ENCODE measurements at places on chromosomes 6 and 20.

- DNase-seq, result peak; percentile 35
Measured at GRCh38 chr6:84027340-84028181, 6.0 kb upstream of the MRAP2 start.

DNA sequence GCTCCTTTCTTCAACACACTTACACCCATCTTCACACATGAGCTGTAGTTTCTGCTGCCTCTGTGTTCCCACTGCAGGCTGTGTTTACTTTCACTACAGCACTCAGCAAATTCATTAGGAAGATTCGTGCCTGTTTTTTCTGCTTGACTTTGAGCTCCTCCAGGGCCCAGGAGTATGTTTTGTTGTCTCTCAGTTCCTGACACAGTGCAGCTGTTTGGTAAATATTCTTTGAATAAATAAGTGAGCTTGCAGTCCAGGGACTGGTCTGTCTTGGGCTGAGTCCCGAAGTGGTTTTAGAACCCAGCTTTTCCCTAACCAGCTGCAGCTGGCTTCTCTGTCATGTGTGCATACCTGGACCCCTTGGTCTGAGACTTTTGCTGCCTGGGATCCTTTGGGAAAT lies 46.6 kb upstream of the CCN6 start:
- DNase-seq, result no peak

- DNase-seq, result peak; percentile 40
Measured at GRCh38 chr20:38126932-38127621, 38.0 kb downstream of the TGM2 start.

DNA sequence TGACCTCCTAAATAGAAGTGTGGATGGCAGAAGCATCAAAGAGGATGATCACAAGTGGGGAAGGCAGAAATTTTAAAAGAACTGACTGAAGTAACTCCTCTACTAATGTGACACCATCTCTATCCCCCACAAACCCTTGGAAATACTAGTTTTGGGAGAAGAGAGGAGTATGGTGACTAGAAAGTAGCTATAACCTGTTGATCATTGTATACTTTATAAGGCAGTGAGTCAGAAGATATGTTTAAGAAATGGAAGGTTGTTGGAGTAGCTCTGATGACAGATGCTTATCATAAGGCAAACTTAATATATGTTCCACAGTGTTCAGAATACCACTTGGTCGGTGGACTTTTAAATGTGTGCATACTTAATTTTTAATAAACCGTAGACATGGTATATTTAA lies 116.6 kb downstream of the ZFAND3 start:
- no peak for DNase-seq

- no peak for DNase-seq
Measured at GRCh38 chr20:62111148-62111547, 11.1 kb upstream of the LSM14B start.

DNA sequence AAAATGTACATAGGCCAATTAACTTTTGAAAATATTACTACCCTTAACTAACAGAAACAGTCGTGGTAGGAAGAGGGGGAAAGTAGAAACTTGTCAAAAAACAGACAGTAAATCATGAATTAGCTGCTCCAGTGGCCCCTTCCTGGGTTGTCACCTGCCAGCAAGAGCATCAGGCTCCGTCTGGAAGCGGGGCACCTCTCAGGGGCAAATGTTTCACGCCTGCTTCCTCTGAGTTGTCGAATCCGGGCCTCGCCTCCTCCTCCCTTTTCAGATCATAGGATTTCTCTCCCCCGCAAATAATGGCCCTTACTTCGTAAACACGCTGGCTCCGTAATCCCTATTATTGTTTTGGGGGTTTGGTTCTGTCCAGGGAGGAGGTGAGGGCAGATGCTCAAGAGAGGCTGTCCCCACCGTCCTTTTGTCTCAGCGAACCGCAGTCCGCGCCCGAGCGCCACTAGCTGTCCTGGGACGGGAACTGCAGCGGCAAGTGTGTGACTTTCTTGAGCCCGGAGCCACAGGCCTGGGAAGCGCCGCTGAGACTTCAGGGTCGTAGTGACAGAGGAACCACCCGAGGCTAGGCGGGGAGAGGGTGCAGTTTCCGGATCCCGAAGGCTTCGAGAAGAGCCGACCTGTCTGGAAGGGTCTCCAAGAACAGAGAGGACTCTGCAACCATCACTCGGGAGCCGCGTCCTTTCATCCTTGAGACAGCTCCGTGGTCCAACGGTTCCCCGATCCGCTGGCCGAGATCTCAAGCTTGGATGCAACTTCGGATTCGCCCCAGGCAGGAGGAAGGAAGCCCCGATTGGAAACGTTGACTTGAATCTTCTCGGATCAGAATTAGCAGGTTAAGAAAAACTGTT lies 214.5 kb upstream of the ZNF184 start:
- DNase-seq, result no peak

DNA sequence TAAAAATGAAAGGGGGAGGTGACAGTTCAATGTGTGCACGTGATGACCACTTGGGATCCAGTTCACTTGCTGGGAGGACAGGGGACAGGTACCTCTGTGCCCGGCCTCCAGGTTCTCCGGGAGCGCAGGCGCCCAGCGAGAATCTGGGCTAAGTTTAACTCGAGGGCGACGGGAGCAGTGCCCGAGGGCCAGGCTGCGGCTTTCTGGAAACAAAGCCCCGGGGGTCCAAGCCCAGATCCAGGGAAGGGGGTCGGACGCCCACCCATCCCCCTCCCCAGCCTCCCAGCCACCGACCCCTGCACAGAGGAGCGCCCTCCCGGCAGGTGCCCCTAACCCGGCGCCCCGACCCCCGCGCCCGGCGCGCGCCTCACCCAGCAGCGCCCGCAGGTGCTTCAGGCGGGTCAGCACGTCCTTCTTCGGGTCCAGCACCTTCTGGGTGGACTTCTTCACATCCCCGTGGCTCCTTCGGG lies 405 bp downstream of the RALGAPA2 start:
- no peak for DNase-seq

DNA sequence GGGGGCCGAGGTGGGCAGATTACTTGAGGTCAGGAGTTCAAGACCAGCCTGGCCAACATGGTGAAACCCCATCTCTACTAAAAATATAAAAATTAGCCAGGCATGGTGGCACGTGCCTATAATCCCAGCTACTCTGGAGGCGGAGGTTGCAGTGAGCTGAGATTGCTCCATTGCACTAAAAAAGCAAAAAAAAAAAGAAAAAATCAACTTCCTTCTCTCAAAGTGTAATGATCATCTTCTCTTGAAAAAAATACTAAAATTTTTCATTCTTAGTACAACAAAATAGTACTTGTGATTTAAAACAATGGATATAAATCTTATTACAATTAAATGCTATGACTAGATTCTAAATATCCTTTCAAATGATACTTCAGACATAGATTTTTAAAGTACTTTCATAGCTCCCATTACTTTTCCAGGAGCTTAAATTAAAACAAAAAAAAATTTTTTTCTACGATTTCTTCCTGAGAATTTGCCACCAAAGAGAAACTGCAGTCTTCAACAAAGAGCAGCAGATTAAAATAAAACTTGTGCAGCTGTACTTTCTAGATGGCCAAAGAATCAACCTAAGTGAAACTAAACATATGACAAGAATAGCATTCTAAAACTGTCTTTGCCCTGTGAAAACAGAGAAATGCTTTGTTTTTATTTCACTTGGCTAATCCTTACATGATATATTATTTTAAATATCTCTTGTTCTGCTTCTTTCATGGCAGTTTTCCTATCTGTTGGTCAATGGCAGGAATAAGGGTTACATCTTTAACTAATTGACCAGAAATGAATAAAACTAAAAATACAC lies 75.2 kb downstream of the MAP3K5 start:
- no peak for DNase-seq

DNA sequence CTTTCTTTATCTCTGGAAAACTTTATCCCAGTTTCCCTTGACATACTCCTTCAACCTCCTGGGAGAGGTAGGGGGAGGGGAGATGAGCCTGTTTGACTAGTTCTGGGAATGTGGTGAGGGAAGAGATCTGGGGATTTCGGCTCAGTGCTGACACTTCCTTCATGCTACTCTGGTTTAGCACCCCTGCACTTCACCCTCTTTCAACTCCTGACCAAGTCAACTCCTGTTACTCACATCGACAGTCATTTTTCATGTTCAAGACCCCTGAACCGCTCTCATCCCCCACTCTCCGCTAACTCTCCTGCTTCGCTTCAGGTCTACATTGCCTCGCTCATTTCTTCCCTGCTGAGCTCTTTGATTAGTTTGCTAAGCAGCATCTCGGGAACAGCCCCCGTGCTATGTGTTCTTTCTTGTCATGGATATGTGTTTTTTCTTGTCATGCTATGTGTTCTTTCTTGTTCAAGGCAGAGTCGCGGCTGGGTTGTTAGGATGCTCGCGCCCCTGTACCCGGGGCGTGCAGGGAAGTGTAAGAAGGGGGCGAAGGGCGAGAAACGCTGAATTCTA lies 16.6 kb upstream of the TRIM27 start:
- DNase-seq, result no peak
